ENCODE measurements at places on chromosomes 3 and 15.
A peak's percentile ranks its signal among the peaks of the same experiment; 100 is the strongest.

DNA sequence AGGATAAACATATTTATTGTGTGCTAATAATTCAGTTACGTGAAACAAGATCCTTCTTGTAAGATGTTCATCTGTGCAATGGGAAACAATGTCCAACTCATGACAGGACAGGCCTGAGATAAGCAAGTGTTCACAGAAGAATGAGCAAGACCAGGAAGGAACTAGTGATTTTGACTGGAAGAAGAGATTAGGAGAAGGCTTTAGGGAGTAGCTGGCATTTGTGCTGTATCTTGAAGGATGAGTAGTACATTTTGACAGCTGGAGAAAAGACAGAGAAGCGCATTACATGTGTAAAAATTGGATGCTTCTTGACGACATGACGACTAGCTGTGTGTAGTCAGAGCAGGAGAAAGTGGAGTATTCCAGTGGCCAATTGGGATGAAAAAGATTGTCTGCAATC lies 48.4 kb downstream of the GBE1 start:
- DNase-seq = no peak

DNA sequence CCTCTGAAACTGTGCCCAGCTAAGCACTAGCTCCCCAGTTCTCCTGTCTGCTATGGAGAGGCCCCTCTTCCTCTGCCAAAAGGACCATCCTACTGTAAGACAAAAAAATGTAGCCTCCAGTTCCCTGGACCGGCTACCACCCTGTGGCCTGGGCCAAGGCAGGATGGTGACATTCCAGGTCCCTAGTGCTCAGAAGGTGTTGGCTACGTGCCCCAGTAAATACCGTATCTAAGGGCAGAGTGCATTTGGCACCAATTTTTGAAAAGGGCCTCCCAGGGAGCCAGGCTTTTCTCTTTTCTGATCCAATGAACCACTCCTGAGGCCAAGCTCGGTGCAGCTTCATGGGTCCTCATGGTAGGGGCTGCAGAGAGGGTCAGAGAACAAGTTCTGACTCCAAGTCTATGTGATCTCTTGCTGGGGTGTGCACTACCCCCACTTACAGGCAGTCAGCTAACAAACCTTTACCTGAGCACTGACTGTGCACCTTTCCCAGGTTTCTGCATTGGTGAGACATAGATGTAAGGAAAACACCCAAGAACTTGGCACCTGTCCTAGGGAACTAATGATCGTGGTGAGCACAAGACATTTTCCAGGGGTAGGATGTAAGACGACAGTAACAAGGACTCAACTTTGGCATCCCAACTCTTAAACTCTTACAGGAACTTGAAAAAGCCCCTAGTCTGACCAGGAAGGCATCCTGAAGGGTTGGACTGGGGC lies 32.6 kb downstream of the TLE3 start:
- DNase-seq = no peak

DNA sequence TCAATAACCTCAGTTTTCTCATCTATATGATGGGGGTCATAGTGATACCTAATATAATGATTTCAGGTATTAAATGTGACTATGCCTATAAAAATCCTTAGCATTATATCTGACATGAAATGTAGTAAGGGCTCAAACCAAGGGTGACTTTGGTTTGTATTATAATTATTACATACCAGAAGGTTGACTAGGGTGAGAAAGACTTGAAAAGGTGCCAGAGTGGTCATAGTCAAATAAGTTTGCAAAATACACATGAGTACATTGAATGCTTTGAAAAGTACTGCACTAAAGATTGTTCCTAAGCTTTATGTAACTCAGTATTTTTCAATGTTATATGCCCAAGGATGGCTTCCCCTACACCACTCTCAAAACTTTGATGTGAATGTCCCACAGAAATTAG lies 297.2 kb downstream of the ARPP21 start:
- no peak for DNase-seq

GRCh38 chr3:130699765-130700164 lies 46.9 kb downstream of the PIK3R4 start:
- no peak for DNase-seq

DNA sequence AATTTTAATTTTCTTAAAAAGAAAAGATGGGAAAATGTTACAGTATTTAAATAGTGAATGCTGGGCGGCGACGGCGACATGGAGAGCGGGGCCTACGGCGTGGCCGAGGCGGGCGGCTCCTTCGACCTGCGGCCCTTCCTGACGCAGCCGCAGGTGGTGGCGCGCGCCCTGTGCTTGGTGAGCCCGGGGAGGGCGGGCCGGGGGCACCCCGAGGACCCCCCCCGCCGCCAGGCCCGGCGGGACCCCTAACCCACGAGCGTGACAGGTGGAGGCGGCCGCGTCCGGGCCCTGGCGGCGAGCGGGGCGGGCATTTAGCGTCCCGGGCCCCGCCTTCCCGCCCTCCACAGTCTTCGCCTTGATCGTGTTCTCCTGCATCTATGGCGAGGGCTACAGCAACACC lies 38.4 kb upstream of the GOLGA8J start:
- DNase-seq = no peak

- DNase-seq = no peak
These were observed 334.2 kb upstream of the MDFIC2 start for GRCh38 chr3:70646635-70647034.

- no peak for DNase-seq
These were observed 391.7 kb downstream of the EDEM1 start for GRCh38 chr3:5579139-5579602.

- no peak for DNase-seq
These were observed 46.9 kb downstream of the SATB1 start for GRCh38 chr3:18378218-18378617.

- DNase-seq = no peak
These were observed 343.0 kb upstream of the PLSCR5 start for GRCh38 chr3:146948186-146948585.

GRCh38 chr15:55222588-55222987 lies 25.8 kb upstream of the RSL24D1 start:
- DNase-seq = no peak

- DNase-seq = no peak
These were observed 198.8 kb downstream of the XXYLT1 start for GRCh38 chr3:195071916-195072820.

- no peak for DNase-seq
These were observed 63.3 kb downstream of the ULK4 start for GRCh38 chr3:41898631-41899030.

- DNase-seq = no peak
These were observed 217.9 kb upstream of the DCBLD2 start for GRCh38 chr3:99119385-99119784.

GRCh38 chr15:56732135-56732885 lies 999 bp downstream of the ZNF280D start:
- no peak for DNase-seq

- no peak for DNase-seq
These were observed 78.5 kb downstream of the CHCHD6 start for GRCh38 chr3:126782536-126782935.

- peak; percentile 67 for DNase-seq
These were observed 17.2 kb upstream of the GNB5 start for GRCh38 chr15:52208306-52208946.

- DNase-seq = no peak
These were observed 130.5 kb upstream of the NR2E3 start for GRCh38 chr15:71679793-71680353.

- no peak for DNase-seq
These were observed 26.0 kb downstream of the POC1A start for GRCh38 chr3:52128118-52128683.

DNA sequence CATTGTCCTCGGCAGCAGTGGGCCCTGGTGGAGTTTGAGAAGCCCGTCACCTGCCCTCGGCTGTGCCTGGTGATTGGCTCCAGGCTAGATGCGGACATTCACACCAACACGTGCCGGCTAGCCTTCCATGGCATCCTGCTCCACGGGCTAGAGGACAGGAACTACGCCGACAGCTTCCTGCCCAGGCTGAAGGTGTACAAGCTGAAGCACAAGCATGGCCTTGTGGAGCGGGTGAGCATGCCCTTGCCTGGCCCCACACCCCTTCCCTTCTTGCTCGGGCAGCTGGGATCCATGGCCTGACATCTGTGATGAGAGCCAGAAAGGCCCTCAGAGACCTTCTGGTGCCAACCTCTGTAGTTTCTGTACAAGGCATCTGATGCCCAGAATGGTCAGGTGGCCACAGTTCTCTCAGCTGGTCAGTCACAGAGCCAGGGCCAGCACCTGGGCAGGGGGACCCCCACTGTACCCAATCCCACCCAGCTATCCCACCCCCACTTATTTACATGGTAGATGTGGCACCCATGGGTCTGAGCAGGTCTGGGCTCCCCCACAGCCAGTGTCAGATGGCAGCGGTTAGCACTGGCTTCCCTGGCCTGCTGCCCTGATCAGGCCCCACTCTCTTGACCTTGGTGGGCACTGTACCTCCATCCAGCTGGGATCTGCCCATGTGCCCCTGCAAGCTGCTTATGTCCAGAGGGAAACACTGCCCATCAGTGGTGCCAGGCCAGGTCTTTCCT lies 124.9 kb downstream of the DNAJB8 start:
- DNase-seq = no peak

DNA sequence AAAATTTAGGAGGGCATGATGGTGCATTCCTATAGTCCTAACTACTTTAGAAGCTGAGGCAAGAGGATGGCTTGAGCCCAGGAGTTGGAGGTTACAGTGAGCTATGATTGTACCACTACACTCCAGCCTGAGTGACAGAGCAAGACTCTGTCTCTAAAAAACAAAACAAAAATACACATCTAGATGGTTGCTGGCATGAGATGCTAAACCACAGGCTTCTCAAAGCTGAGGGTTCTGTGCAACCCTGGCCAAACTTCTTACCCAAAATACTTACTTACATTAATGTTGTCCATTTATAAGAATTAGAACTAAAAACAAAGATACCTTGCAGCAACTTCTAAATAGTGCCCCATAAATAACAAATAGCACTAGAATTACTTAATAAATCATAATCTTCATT lies 14.3 kb upstream of the ARHGEF3 start:
- no peak for DNase-seq

GRCh38 chr15:69677403-69677802 lies 224.8 kb downstream of the RPLP1 start:
- DNase-seq = no peak

- DNase-seq = no peak
These were observed 161.8 kb downstream of the CBLB start for GRCh38 chr3:105707009-105707408.

DNA sequence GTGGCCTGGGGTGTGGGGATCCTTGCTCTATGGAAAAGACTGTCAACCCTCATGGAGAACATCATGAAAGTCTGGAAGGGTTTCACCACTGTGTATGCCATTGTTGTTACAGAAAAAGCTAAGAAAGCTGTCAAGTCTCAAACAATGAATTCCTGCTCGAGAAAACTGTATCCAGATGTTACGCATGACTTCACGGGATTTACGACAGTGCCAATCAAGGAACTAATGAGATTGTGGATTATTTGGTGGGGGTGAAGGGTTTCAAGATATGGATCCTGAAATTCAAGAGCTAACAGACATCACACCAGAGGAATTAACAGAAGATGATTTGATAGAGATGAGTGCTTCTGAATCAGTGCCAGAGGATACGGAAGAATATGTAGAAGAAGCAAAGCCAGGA lies 7.8 kb downstream of the PPP1R2 start:
- DNase-seq = no peak

GRCh38 chr15:99165020-99165790 lies 60.3 kb downstream of the SYNM start:
- DNase-seq = no peak

- DNase-seq = peak; percentile 23
These were observed 762 bp downstream of the CTNNB1 start for GRCh38 chr3:41199866-41200668.

DNA sequence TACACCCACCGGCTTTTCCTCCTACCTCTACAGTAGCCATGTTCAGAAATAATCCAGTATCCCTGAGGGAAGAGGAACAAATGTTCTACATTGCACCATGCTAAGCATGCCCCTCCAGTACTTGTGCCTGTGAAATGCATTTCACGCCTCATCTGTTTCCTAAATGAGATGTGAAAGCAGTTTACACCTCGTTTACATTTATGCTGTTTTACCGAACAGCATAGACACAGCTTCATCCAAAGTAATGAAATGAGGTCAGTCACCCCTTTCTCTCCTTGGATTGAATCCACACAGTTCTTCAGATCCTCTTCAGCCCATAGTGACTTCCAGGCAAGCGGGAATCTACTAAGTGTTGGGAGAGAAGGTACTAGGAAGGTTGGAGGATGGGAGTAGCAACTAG lies 514.3 kb downstream of the PDCD6IP start:
- no peak for DNase-seq

- no peak for DNase-seq
These were observed 156.1 kb downstream of the ROBO2 start for GRCh38 chr3:77195766-77196545.

- no peak for DNase-seq
These were observed 31.1 kb downstream of the NTRK3 start for GRCh38 chr15:88225461-88225860.

GRCh38 chr3:126017362-126017761 lies 48.4 kb downstream of the ROPN1B start:
- DNase-seq = no peak

Data from CD4-positive, alpha-beta T cell (primary cell).